ENCODE measurements at places on chromosomes 16 and 17.

DNA sequence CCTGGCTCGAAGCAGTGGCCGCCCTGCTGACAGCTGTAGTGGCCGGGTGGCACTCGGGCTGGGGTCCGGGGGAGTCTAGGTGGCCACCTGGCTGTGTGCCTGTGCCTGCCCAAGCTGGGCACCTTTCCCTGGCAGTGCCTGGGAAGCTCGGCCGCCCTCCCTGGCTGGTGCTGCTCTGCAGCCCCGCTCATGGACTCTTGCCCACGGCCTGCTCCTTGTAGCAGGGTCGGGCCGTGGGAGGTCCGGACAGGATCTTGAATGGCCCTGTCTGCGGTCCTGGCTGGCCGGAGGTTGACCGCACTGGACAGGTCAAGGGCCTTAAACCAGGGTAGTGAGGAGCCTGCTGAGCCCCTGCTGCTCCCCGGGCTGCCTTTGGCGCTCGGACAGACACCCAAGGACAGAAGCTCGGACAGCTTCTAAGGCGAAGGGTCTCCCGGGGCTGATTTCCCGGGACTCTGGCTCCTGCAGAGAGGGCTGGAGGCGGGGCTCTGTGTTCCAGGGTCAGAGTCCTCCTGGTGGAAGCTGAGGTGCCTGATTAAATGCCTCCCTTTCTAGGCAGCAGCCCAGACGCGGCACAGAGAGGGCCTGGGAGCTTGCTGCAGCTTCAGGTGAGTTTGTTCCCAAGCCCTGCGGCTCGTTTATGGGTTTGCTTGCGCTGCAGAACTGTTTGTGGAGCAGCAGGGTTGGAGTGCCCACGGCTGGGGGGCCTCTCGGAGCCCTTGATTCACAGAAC is 6.0 kb downstream of the CAPN15 start:
- DNase-seq: no peak

DNA sequence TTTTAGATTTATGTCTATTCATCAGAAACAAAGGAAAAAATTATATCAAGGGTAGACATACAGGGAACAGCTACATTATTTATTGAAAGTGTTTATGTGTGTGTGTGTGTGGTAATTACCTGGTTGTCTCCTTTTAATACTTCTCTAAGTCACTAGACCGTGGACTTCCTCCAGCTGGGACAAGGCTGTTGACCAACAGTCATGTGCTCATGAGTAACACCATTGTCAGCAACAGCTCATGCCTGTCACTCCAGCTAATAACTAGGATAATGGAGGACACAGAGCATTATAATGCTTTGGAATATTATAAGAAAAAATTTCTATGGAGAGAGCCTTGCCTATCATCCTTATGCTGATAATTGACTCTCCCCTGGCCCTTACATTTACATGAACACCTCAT is 125.3 kb upstream of the SALL1 start:
- peak; percentile 32 for DNase-seq

GRCh38 chr17:46192189-46192438 is 1.1 kb downstream of the KANSL1 start:
- DNase-seq: no peak

DNA sequence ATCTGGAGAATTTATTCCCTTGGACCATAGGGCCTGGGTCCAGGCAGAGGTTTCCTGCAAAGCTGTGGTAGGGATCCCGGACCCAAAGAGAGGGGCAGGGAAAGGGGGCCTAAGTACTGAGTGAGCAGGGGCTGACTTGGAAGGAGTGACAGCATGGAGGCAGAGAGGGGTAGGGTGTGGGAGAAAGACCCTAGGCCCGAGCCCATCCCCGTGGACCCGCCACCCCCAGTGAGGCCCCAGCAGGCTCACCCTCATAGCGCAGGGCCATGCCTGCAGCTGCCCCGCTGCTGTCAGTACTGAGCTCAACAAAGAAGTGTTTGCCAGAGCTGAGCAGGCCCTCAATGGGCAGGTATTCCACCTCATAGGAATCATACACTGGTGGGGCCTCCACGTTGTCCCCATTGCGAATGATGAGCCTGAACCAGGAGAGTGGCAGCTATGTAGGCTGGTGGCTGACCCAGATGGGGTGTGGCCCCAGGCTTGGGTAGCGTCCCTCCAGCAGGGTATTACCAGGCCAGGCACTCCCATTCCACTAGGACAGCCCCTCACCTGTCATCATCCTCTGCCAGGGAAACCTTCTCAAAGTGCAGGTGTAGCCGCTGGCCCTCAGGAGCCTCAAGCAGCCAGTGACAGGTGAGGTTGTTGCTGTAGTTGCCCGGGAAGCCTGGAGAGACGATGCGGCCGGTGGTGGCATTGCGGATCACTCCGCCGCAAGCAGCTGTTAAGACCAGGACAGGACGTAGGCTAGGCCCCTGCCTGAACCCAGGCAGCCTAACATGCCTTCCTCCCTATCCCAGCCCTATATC is 9.1 kb upstream of the PHF12 start:
- no peak for DNase-seq

DNA sequence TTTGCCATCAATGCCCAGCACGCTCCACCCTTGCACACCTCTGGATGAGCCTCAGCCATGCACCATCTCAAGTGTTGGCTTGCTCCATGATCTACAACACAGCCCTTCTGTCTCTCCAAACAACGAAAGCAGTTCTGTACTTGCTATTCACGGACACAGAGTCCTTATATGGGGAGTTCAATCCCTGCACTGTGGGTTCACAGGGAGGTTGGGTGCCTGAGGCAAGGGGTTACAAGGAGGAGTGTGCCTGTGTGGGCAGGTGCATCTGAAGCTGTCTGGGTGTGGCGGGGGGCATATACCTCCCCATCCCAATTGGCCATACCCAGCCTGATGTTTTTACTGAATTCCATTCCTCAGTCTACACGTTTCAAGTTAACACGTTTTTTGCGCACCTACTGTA is 5.6 kb downstream of the RUNDC3A start:
- no peak for DNase-seq

DNA sequence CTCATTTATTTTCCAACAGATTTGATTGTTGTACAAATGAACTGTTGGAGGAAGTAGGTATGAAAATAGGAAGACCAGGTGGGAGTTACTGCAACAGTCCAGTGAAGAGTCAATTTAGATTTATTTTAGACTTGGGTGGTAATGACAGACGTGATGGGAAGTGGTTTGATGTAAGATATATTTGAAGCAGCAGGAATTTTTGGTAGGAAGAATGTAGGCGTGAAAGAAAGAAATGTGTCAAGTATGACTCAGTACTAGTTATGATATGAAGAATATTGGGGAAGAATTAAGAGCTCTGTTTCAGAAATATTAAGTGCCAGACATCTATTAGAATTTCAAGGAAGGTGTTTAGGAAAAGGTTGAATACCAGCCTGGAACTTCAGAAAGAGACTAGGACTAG is 247.9 kb upstream of the AXIN2 start:
- DNase-seq: no peak

DNA sequence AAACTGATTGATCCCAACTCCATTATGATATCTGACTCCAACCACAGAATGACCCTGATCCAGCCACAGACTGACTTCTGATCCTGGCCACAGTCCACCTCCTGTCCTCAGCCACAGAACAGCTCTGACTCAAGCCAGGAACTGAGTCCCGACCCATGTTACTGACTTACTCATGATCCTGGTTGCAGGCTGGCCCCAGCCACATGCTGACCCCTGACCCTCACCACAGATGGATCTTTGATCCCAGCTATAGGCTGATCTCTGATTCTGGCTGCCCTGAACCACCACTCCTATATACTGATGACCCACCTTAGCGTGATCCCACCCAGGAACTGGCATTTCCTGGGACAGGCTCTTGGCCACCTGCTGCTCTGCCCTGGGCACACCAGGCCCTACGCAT is 32.2 kb upstream of the IL21R start:
- no peak for DNase-seq

- no peak for DNase-seq
These were observed 2.3 kb upstream of the MT1M start for GRCh38 chr16:56630134-56630533.

DNA sequence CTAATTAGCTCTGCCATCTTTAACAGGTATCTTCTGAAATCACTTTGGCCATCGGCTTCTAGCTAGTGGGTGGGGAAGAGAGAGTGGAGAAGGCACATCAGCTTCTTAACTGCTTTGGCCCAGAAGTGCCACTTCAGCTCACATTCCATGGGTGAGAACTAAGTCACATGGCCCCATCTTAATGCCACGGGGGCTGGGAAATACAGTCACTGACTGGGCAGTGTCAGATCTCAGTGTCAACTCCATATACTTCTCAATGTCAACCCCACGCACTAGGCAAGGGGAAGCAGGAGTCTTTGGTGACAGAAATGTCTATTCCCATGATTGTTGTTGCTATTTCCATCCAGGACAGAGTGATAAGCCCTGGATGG is 29.4 kb downstream of the CCR7 start:
- no peak for DNase-seq

DNA sequence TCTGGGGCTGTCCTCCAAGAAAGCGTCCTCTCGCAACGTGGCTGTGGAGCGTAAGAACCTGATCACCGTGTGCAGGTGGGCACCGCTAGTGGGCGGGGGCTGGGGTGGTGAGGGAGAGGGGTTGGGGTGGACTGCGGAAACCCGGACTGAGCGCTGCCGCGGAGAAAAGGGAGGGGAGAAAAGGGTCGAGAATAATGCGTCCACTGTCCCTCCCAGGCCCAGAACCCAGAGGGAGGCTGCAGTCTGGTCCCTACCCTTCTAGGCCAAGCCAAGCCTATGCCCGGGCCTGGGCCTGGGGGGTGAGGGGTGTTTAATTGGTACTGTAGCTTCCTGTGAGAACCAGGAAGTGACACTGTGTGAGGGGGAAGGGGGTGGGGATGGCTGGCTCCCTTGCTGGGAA is 464 bp downstream of the RUNDC3A start:
- no peak for DNase-seq

GRCh38 chr16:68564382-68564985 is 25.4 kb downstream of the ZFP90 start:
- DNase-seq: no peak

- no peak for DNase-seq
These were observed 12.1 kb upstream of the MT3 start for GRCh38 chr16:56577300-56577625.

GRCh38 chr17:75439287-75439686 is 17.1 kb upstream of the TMEM94 start:
- DNase-seq: no peak

GRCh38 chr16:1668612-1669319 is 9.3 kb upstream of the JPT2 start:
- DNase-seq: no peak

DNA sequence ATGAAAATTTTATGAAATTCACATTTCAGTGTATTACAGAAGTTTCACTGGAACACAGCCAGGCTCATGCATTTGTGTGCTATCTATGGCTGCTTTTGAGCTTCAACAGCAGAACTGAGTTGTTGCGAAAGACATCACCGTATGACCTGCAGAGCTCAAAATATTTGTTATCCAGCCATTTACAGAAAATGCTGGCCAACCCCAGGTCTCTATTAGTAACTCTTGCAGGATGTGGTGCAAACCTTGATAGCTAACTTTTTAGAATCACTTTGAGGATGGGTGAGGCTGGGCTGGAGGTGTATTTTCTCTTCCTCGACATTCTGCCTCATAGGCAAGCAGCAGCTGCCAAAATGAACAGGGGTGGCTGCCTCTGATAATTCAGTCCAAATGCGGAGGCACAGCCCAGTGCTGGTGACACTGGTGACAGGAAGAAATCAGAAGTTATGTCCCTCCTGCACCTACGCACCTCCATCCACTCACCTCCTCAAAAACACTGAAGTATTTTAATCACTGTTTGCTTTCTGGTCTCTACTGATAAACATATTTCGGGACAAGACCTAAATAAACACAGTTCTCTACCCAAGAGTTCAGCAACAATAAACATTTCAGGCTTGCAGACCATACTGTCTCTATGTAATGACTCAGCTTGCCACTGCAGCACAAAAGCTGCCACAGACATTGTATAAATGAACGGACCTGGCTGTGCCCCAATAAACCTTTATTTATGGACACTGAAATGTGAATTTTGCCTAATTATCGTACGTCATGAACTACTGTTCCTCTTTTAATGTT is 28.5 kb downstream of the ARHGAP17 start:
- no peak for DNase-seq

- DNase-seq: peak; percentile 10
These were observed 130.7 kb downstream of the C16orf95 start for GRCh38 chr16:87186446-87186845.

- no peak for DNase-seq
These were observed 17.6 kb downstream of the C16orf74 start for GRCh38 chr16:85733155-85733838.

DNA sequence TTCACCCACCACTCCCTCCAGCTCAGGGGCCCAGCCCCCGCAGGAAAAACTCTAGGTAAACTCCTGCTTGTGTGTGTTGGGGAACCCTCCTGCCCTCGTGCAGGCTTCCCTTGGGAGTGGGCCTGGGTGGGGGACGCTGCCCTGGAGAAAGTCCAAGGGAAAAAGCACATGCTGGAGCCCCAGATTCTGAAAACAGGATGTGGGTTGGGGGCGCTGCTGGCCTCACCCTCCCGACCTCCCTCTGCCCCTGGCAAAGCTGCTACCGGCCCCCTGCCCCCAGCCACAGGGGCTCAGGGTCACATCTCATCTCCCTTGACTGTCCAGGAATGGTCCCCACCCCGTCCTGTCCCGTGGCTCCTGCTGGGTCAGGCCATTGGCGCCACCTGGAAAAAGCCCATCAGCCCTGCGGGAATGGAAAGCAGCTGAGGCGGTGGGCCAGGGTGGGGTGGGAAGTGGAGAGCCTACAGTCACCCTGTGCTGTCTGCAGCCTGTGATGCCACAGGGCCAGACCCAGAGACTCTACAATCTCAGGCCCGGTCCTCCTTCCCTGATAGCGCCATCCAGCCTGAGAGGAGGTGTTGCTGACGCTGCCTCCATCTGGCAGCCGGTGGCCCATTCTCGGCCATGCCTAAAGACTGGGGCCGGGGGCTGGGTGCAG is 2.5 kb upstream of the GJD3 start:
- no peak for DNase-seq

DNA sequence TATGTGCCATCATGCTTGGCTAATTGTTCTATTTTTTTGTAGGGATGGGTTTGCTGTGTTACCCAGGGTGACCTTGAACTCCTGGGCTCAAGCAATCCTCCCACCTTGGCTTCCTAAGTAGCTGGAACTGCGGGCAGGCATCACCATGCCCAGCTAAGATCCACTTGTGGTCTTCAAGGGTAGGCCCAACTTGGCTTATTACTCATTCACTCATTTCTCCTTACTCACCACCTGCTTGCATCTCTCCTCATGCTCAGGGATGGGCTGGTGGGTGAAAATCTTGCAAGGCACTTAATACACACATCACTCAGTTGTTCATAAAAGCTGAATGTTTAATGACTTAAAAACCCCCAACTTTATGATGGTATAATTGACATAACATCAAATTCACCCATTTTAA is 207.8 kb downstream of the SHISA9 start:
- DNase-seq: no peak

Measured in COLO829 (cell line).